DMS53 (cell line): ENCODE measurements at places on chromosomes 3 and 15.
A peak's percentile ranks its signal among the peaks of the same experiment; 100 is the strongest.

DNA sequence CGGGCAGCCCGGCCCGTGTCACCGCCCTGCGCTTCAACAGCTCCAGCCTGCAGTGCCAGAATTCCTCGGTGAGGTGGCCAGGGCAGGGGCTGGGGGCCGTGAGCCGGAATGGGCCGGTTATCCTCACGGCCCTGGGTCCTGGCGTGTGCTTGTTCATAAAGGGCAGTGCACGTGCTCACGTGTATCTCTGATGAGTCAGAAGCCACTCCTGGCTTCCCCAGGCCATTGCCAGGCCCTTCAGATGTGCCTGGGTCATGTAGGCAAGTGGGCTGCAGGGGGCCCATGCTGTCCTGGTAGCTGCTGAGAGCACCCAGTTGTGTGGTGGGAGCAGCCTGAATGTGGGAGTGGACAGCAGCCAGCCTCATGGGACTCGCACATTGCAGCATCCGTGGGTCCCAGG lies 29.2 kb downstream of the PLXNA1 start:
- no peak for DNase-seq

DNA sequence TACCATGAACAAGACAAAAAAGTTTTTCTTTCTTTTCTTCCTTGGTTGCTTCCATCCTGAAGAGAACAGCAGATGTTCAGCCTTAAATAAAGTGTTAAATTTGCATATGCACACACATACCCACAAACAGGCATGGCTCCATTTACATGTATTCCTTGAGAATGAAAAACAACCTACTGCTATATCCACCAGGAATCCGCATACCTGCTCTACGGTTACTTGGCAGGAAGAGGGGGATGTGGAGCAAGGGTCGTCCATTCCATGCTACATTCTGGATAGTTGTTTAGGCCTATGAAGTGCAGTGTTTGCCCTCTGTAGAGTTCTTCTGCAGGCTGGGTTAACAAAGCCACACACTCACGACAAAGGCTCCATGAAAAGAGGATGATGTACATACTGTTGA lies 322.8 kb downstream of the KCNH8 start:
- DNase-seq = no peak

DNA sequence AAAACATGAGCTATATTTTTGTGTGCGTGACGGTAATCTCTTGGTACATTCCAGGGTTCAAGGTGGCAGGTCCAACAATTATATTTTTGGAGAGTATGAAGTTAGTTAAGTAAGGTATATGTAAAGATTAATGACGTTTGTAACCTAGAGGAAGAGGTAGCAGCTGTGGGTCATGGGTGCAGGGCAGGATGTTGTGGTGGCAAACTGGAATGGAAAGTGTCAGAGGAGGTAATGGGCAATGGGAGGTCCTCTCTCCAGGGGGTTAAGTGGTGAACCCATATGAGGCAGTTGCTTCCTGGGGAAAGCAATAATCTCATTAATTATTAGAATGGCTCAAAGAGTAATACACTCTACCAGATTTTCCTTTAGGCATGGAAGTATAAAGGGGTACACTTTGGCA lies 1.0 kb upstream of the CD200R1L start:
- DNase-seq = no peak

DNA sequence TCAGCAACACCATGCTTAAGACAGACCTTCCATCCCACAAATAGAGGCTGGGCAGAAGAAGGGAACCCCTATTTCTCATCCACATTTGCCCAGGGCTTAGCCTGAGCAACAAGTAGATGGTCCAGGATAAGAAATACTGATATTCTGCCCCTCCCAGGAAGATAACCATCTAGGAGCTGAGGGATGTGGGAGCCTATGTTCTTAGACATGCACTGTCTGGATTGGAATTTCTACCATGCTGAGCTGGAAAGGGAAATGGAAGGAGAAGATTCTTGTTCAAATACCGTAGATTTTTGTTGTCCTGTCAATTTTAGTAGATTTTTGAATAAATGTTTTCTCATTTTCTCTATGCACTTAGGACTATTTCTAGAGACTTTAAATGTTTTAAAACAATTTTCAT lies 450.7 kb upstream of the SEMA6D start:
- DNase-seq = no peak

GRCh38 chr15:45521596-45522327 lies 793 bp downstream of the SLC30A4 start:
- DNase-seq = peak; percentile 35

DNA sequence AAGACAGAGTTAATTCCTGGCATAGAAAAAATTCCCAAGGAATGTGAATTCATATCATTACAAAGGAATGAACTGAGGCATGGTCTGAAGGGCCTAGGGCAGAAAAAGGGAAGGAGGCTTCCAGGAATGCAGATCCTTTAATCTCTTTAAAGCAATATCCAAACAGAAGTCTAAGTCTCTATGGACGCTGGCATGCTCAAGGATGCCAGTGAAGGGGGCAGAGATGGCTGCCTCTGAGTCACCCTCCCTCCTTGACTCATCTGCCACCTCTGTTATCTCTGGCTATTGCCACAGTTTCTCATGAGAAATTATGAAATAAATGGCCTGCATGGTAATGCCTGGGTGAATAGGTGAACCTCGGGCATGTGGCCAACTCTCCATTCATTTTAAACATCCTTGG lies 96.3 kb upstream of the BCL6 start:
- no peak for DNase-seq

DNA sequence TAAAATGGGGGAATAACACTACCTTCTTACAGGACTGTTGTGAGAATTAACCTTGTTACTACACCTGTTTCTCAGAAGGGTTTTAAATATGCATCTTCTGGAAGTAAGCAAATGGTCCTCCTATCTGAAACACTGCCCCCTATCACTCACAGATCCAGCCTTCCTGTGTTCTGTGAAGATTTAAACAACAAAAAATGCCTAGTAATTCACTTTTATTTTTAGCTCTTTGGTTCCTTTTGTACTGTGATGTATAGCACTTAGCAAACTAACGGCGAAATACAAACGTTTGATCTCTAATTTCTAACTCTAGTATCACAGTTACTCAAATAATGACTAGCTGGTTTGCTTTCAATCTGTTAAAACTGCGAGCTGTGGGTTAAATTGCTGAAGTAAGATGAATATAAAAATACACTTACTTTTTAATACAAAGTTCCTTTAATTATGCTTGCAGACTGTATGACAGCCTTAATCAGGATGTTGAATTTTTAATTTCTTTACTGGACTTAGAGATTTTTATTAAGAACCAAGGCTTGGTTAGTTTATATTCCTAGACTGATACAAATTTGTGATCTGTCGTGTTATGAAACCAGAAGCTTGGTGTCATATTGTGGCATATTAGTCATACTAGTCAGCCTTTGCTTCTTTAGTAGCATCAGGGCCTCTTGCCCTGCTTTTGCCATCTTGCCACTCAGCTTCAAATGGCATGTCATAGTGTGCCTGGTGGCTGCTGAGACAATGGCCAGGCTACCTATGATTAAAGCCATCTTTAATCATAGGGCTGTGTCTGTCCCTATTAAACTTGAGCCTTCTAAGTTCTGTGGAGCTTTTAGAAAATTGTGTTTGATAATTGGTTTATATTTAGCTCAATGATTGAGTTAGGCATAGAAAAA lies 9.2 kb downstream of the EIF3J start:
- DNase-seq = no peak

- no peak for DNase-seq
These were observed 283.8 kb downstream of the GABRG3 start for GRCh38 chr15:27254801-27255200.
